ENCODE measurements at places on chromosomes 3 and 15.

DNA sequence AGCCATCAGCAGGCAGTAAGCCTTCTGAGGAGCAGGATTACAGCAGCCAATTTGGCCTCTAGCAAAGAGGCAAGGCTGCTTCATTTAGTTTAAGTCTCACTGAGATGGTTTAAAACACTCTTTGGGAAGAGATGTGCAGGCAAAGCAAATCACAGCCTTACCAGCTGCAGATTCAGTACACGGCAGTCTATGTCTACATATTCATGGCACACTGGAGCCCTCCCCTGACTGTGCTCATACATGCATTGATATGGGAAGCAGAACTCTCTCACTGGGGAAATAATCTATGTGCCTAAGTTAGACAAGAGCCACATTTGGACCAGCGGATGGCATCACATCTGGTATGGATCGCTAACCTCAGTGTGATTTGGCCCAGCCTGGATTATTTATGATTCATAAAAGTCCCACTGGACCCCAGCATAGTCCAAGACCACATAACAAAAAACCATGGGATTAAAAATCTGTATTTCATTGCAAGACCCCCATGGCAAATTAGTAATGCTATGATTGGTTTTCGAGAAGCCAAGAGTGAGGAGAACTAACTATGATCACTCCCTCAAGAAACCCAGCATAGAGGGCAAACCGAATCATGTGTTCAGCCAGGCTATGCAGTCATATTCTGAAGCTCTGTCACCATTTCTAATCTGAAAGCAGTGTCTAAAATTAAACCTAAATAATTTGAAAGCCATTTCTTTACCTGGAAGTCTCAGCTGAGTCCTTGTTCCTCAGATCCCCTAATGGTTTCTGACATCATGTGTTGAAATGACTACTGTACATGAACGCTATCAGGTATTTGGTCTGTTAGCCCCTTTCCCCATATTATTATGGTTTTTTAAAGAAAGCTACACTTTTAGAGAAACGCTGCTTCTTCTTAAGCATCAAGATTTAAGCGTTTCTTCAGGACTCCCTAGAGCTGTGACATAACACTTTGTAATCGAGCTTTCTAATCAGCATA is 1.2 kb downstream of the PRICKLE2 start:
- no peak for DNase-seq

- no peak for DNase-seq
Observed at GRCh38 chr3:82940124-82940523, 1178.7 kb upstream of the GBE1 start.

DNA sequence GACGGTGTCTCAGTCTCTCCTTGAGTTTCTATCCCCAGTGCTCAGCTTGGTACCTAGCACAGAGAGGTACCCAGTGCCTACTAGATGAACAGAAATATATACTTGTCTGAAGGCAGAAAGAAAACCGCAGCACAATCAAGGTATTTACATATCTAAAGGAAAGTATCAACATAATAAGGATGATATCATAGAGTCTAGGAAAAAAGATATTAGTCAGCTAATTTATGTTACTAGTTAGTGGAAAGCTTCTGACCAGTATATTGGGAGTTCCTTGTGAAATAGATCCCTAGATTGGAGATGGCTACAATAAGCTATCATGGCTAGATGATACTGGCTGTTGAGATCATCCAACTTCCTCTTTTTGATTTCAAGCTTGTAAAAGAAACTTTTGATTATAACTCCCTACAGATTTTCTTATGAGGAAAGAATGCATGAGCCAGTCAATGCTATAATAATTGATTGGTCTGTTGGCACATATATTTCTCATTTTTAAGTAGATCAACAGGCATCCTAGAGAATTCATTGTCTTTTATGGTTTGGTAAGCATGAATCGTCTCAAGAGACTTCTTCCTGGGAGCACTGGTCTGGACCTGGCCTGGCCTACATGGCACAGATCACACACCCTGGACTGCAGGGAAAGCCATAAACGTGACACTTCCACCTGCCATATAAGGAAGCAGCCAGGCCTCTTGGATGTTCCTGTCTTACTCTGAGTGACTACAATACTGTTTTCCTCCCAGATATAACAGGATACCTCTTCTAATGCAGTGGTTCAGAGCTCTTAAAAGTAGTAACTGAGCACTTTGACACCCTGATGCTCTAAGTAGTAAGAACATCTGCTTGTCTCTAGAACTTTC is 60.7 kb downstream of the IMPG2 start:
- DNase-seq = peak; percentile 17

DNA sequence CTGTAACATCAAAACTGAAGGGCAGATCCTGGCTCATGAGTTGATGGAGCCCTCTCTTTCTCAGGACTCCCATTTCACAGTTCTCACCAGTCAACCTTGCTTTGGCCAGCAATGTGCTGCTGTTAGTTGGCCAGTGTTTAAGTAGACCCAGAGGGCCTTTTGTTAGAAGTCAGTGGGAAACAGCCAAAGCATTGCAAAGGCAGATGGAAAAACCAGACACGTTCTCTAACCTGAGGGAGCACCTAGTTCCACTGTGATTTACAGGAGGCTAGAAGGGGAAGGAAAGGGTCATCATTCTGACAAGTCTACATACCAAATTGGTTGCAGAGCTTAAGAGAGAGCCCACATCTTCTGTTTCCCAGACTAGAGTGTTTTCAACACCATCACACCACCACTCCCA is 196.4 kb downstream of the OPA1 start:
- no peak for DNase-seq

GRCh38 chr15:98785807-98786621 is 137.7 kb downstream of the IGF1R start:
- DNase-seq = no peak

GRCh38 chr3:149327156-149327555 is 6.3 kb downstream of the TM4SF18 start:
- no peak for DNase-seq

GRCh38 chr3:85560088-85560785 is 601.4 kb downstream of the CADM2 start:
- no peak for DNase-seq

DNA sequence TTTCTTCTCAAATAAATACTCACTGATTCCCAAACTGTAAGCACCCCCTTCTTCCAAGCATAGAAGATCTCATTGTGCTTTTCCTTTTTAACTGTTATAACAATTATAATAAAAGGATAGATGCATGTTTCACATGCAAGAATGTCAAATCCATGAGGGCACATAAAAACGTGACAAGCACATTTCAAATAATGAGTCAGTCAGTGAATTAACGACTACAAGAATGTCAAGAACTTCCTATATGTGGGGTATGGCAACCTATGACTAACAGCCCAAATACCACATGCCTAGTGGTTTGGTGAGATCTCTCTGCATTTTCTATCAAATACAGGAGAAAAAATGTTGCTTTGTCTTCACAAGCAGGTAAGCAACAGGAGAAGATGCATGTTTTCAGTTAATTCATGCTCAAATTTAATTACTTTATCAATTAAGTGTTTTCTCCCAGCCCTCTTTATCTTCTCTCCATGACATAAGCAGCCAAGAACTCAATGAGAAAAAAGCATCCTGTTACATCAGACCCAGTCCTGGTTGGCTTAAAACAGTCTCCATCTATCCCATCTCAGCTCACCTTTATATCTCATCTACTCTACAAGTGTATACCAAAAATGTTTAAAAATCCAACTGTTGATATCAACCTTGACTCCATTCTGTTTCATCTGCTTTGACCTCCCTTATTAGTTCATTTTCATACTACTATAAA is 181.5 kb upstream of the LMCD1 start:
- no peak for DNase-seq

DNA sequence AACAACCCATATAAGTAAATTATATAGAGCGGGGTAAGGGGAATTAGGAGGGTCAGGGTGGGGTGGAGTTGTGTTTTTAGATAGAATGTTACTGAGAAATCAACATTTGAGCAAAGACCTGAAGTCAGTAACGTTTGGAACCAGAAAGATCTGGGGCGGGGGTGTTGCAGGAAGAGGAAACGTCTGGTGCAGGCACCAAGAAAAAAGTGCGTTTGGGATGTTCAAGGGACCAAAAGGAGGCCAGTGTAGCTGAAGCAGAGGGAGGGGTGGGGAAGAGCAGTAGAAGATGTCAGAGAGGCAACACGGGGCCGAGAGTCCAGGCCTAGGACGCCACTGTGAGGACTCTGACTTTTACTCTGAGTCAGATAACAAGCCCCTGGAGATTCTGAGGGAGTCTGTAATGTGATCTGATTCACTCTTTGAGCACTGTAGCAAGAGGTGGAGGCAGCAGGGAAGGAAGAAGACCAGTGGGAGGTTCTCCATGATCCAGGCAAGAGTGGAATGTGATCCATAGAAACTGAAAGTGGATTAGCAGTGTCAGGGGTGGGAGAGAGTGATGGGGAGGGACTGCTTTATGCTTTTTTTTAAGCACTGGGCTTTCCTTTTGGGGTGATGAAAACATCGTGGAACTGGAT is 179.3 kb upstream of the CHRM5 start:
- peak; percentile 22 for DNase-seq

GRCh38 chr15:41634072-41634626 is 26.1 kb upstream of the MGA start:
- peak; percentile 71 for DNase-seq

DNA sequence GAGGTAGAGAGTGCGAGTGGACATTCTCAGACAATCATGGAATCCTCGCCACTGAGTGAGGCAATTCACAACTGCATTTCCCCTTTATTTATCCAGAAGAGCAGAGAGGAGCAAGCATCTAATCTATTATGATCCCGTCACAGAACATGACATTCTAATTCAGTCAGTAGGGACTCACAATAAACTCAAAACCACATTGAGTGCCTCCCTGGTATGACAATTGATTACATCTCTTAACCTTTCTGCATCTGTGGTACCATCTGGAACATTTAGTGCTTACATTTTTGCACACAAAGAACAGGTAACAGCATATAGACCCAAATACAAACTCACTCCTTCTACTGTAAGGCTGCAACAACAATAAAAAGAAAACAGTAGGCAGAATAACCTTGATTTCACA is 517.2 kb downstream of the GBE1 start:
- peak; percentile 6 for DNase-seq

DNA sequence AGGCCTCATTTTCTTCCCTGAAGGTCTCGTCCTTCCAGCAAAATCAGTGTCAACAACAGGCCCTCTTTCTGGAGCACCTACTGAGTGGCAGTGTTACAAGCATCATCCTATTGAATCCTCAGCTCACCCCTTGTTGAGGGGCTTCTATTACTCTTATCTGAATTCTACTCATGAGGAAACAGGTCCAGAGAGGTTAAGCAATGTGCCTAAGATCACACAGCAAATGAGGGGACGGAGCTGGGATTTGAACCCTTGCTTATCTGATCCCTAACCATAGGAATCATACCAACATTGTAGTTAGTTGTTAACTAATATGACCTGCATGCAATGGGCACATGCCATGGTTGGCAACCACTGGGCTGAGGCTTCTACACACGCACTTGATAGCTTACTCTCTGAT is 63.0 kb downstream of the SLC6A6 start:
- DNase-seq = no peak

DNA sequence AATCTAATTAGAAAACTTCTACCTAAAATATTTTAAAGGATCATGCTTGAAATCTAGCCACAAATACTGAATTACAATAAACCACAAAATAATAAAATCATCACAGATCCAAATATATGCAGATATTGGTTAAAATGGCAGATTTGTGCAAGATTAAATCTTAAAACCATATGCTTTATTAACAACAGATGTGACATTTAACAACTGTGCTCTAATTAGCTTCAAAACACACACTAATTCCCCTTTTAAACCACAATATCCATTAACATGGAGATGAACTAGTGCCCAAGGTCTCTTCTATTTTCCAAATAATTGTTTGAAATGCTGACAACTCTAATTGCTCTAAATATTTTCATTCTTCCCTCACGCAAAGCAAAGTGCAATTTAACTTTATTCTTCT is 1530.3 kb downstream of the SI start:
- no peak for DNase-seq

- no peak for DNase-seq
Observed at GRCh38 chr15:73485372-73485771, 42.4 kb downstream of the REC114 start.

DNA sequence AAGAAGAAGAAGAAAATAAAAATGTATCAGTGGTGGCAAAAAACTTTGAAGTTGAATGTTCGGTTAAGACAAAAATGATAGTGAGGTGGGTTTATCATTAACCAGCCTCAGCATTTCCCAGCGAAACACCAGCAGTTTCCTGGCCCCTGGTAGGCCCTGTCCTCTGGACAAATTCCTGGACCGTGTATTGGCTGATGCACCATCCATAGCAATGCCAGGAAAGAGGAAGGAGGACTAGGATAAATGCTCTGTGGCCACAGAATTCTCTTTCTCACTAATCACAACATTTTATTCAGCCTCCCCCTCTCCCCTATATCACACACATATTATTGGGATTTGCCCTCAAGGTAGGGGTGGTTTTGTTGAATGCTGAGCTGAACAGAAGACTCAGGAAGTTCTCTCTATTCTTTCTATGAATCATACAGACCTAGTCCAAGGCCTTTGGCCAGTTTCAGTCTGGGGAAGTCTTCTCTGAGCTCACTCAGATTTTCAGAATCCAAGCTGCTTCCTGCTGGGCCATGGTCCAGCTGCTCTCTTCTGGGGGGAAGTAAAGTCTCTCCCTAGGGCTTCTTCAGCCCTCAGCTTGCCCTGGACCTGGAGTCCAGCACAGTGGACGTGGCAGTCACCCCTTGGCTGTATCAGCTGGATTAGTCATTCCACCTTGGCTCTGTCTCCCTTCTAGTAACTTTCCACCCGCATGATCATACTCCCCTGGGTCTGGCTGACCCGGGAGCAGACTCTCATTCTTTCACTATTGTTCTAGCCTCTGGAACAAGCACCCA is 27.6 kb downstream of the SLC28A1 start:
- peak; percentile 53 for DNase-seq

DNA sequence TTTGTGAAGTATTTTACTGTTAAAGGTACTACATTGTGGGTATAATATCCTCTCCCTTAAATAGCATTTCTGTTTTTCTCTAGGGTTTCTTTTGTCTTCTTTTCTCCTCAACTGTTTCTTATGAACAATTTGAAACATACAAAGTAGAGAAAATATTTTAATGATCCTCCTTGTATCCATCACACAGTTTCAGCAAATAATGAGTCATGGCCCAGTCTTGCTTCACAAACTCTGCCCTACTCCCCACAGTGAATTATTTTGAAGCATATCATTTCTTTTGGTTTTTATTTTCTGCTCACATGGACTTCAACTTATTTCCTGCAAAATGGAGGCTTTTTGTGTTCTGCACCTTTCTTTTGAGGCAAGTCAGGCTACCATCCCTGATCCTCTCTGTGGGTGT is 6.1 kb upstream of the SCAANT1 start:
- DNase-seq = no peak

- DNase-seq = no peak
Observed at GRCh38 chr3:58180940-58181587, 29.7 kb downstream of the DNASE1L3 start.

DNA sequence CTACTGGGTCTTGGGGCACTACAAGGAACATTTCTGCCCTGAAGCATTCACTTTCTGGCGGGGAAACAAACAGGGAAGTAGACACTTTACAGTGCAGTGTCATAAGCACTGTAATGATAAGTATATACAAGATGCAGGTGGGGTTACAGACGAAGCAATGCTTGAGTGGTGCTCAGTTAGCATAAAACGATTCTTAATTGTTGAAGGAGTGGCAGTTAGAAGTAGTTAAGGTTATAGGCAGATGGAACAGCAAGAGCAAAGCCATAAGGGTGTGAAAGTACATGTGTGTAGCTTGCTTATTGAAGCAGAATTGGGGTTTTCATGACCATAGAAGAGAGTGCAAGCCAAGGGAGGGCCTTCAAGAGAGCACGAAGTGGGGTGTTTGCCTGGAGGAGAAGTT is 46.2 kb downstream of the SLC25A26 start:
- DNase-seq = no peak
